ENCODE measurements at places on chromosomes 1 and 21.

GRCh38 chr1:12229386-12229834, 420 bp upstream of the VPS13D start:
- DNase-seq, result no peak

GRCh38 chr21:45302082-45303061, 14.7 kb upstream of the POFUT2 start:
- DNase-seq, result no peak

DNA sequence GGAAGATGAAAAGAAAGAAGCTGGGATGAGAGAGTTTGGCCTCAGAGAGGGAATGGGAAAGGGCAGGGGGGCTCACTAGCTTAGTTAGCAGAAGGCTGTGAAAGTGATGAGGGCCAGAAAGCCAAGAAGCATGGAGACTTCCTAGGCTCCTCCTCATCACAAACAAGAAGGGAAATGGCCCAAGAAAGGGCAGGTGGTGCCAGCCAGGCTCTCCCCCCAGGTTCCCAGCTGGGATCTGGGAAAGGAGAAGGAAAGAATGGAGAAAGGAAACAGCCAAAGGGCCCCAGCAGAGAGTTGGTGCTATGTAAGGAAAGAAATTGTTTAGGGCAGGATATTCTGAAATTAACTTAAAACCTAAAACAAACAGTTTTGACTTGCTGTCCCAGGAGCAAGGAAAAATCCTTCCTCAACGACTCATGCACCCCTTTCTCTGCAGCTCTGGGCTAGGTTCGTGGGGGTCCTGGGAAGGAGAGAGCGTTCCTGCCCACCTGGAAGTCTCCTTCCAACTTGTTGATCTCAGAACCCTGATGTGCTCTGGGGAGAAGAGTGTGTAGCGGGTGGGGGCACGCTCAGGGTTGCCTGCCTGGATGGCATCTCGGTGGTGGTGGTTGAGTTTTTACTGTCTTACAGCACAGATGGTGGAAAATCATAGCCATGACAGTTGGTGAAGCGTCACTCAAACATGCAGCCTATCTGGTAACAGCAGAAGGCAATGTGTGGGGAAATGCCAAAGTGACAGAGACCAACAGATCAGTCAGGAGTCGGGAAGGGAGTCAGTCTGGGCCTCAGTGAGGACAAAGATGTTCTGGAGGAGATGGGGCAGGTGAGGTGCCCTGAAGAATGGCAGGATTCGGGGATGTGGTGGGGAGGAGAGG, 147.3 kb downstream of the CLIC6 start:
- no peak for DNase-seq

- DNase-seq, result no peak
Observed at GRCh38 chr1:86998727-86999126, 84.3 kb downstream of the HS2ST1 start.

DNA sequence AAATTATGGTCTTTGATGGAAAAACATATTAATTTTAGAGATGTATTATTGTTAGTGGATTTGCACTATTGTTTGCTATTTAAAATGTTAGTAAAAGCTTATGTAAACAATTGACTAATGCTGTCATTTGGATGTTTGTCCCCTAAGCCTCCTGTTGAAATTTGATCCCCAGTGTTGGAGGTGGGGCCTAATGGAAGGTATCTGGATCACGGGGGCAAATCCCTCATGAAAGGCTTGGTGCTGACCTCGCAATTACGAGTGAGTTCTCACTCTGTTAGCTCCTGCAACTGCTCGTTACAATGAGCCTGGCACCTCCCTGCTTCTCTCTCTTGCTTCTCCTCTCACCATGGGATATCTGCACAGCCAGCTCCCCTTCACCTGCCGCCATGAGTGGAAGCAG, 14.3 kb downstream of the TMEM35B start:
- DNase-seq, result no peak

DNA sequence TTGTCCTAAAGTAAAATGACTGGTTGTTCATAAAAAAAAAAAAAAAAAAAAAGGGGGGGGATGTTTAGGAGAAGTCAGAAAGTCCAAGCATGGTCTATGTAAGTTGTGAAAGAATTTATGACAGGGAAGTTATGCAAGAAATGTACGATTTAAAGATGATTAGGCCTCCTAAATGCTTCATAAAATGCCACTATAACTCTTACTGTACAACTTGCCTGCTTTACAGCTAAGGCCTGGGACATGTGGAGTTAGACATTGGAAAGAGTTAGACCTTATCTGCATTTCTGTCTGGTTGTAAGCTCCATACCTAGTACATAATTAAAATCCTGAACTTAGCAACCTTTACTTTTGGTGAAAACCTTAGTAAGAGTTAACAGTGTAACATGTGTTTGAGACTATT, 150.0 kb downstream of the TPR start:
- DNase-seq, result no peak

DNA sequence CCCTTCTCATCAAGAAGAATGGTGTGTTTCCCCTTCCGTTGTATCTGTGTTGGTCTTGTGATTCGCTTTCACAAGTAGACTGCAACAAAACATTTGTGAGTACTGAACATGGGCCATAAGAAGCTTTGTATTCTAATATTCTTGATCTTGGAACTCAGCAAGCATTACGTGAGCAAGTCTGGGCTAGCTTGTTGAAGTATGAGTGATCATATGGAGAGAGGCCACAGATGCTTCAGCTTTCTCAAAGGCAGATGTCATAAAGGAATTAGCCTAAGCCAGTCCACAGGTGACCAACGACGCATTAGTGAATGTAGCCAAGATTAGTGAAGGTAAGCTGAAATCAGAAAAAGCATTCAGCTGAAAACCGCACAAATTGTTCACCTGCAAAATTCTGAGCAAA, 609.6 kb upstream of the NEGR1 start:
- no peak for DNase-seq

Data from GM06990 (cell line).